ENCODE measurements at places on chromosomes 2 and 18. TPM values are rescaled to one million over a fixed set of nuclear protein-coding genes. Genes with fewer than 3 reads are reported as not detected.

The HOXD1 gene
- 9.7 TPM for polyA plus RNA-seq

The GPR55 gene
- polyA plus RNA-seq: 0.19 TPM

The ICA1L gene
- polyA plus RNA-seq: 24.1 TPM

The HRH4 gene
- not detected for polyA plus RNA-seq

The GAREM2 gene
- polyA plus RNA-seq: 5.8 TPM

The ALPG gene
- polyA plus RNA-seq: not detected

The ANKRD62 gene
- polyA plus RNA-seq: 0.04 TPM

The PLCL1 gene
- polyA plus RNA-seq: 16.5 TPM

Measured in left renal cortex interstitium (tissue), 4 donors.